Astrocyte (in vitro differentiated cells and primary cell): ENCODE measurements at places on chromosomes 1 and 21. TPM values are rescaled to one million over a fixed set of nuclear protein-coding genes. Genes with fewer than 3 reads are reported as not detected.
A peak's percentile ranks its signal among the peaks of the same experiment; 100 is the strongest.

DNA sequence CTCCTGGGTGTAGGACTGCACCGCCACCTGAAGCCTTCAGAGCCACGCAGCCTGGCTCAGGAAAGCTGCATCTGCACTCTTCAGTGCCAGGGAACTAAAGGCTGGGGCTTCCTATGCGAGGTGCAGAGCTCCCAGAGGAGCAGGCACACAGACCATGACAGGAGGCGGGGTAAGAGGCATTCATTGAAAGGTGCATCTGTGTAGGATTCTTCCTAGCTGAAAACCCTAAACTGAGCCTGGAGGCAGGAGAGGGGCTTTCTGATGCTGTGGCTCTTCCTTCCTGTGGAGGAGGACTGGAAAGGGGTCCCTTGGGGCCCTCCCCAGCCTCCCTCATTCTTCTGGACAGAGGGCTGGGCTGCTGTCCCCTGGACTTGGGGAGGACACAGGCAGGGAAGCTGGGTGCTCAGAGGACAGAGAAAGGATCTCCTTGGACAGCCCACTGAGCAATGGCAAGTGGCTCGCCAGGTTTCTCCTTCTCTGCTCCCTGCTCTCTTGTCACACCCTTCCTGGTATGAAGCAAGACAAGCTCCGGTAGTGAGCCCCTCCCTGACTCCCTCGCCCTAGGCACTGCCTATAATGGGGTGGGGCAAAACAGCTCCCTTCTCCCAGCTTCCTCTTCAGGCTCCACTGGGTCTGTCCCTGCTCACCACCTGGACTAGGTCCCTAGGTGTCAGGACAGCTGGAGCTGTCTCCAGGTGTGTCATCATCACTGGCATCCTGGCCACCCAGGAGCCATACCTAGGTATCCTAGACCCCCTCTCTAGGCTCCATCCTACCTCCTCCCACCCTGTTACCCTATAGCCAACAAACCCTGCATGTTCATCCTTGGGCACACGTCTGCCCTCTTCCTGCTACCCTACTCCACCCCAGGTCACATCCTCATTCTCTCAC lies 20.0 kb downstream of the S100A6 start:
- H3K4me3 ChIP-seq = no peak overlapping the region
- H3K27ac ChIP-seq = no peak overlapping the region
- no peak for DNase-seq

DNA sequence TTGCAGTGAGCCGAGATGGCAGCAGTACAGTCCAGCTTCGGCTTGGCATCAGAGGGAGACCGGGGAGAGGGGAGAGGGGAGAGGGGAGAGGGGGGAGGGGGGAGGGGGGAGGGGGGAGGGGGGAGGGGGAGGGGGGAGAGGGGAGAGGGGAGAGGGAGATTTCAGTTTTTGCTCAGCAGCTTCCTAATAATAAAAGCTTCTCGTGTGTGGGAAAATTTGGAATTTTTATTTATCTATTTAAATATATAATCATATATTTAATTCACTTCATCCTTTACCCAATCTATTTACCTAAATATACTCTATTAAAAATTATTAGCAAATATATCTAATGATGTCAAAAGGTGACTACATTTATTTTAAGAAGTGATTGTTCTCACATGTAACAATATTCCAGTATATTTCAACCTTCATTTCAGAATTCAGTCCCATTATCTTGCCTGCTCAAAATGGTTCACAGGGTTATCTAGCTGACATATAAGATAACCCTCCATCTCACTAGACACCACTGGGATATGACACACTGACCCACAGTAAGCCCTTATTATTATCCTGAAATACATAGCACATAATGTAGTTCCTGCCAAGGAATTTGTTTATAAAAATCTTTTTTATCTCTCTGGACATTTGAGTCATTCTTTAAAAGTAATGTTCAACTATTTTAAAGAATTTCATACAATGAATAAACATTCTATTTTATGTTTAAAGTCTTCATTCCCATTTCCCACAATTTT lies 105.9 kb downstream of the GPATCH2 start:
- H3K27ac ChIP-seq = peak overlapping the region; percentile 5
- H3K4me3 ChIP-seq = no peak overlapping the region
- peak; percentile 56 for DNase-seq
- H3K27me3 ChIP-seq = no peaks in the 10 kb centered on the region
- H3K36me3 ChIP-seq = no peaks in the 10 kb centered on the region

Gene S100A14
- 0.38 and 0.57 TPM in 2 replicates for total RNA-seq

DNA sequence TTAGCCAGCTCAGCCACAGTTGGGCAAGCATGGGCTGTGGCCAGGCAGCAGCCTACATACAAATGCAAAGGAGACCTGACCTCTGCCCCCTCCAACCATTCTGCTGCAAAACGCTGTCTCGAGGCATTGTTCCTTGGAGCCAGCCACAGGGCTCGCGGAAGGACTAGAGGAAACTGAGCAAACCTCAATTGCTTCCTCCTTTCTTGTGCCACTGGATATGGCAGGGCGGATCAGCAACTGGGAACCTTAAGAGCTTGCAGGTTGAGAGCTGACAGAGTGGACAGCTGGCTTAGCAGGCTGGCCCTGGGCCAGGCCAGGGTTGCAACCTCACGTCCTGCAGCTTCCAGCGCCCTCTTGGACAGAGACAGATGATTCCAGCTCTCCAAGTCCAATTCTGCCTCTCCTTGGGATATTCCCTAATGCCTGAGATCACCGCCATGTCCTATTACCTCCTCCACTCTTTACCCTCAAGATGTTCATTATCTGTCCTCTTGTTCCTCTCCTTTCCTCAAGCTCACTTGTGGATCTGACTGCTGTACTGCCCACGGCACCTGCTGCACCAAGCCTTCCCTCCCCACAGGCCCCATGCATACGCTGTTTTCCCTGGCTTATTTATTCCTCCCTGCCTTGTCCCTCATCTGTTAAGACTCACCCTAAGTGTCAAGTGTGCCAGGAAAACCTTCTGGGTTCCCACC lies 67.5 kb downstream of the SDC3 start:
- no peak for DNase-seq
- H3K36me3 ChIP-seq = no peaks in the 10 kb centered on the region
- peaks cover 3% of the 10 kb centered on the region for H3K4me1 ChIP-seq
- H3K27ac ChIP-seq = no peak overlapping the region
- no peak overlapping the region for H3K4me3 ChIP-seq
